Activated T-cell treated with anti-CD3 and anti-CD28 coated beads, Interleukin-2, amount 50 U/mL, for 1 hour (primary cell): ENCODE measurements at places on chromosomes 11 and 22.

DNA sequence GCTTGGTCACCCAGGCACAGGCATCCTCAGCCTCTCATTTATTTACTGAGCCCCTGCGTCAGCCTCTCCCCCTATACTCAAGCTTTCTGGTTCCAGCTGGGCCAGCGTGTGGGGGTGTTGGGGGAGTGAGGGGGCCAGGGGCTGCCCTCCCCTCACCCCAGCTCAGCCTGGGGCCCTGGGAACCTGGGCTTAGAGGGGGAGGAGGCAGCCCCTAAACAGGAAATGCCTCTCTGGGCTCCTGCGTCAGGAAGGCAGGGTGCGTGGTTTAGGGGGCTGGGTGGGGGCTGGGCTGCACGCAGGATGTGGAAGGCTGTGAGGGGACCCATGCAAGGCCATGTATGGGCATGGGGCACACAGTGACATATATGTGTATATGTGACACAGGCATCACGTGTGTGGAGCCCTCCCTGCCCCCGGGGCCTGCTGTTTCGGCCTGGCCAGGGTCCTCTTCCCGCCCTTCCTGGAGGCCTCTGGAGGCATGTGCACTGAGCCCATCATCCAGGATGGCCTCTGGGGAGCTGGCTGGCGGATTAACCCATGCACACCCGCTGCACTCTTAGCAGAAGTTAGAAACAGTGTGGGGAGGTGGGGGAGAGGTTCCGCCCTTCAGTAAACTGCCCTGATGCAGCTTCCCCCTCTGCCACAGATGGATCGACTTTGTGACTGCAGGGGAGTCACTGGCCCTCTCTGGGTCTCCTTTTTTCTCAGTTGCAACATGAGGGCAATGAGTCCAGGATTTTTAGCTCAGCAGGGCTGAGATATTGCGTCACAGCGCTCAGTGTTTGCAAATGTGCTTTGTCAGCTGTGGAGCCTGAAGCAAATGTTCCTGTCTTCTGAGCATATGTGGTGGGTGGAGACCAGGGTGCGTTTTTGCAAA lies 1.1 kb upstream of the CD248 start:
- peak; percentile 69 for DNase-seq

GRCh38 chr11:86938900-86939880 lies 16.0 kb downstream of the FZD4 start:
- DNase-seq = no peak

DNA sequence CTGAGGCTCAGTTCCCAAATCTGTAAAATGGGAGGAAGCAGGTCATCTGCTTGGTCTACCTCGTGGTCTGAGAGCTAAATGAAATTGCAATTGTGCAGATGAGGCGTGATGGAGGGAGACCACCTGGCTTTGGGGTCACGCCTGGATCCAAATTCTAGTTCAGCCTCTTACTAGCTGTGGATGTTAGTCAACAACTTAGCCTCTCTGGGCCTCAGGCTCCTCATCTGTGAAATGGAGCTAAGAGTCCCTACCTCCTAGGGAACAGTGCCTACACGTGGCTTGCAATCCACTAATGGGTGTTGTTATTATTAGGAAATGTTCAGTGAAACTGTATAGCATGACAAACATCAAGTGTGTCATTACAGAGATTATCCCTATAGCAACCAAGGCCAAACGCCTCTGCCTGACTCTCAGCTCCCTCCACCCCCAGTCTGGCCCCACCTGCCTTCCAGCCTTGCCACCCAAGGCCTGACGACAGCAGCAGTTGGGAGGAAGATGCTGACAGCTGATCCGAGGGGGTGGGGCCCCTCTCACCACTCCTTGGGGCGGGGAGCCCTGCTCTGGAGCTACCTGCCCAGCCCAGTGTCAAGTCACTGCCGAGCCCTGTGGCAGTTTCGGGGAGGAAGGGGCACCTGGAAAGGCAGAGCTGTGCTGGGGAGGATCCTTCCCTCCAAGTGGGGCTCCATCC lies 1.7 kb upstream of the RHOD start:
- no peak for DNase-seq

DNA sequence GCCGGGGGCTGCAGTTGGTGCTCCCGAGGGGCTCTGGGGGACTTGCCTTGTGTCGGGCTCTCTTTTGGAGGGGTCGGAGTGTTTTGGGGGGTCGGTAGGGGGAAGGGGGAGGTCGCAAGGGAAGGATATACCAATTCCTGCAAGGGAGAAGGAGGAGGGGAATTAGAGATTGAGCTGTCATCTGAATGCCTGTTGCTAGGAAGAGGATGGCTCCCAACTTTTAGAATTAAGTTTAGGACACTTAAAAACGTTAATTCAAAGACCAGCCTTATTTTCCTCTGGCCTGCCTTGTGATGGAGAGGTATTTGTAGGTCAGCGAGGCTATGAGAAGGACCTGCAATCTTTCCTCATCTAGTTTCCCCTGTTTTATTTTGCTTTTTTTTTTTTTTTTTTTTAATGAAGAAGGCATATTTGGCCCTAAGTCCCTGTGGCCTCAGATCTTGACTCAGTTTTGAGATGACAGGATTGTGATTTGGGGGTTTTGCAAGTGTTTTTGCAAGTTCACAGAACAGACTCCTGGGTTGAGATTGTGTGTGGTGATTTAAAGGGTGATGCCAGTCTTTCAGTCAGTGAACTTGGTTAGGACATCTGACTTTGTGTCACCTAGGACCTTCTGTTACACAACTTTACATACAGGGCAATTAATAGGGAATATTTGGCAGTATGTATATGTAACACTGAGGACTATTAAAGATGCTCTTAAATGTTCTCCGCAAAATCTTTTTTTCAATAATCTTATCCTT lies 672 bp downstream of the TMEM135 start:
- no peak for DNase-seq
